Right lobe of liver (tissue), 6 donors: ENCODE measurements at places on chromosomes 7 and 10.

- H3K4me3 ChIP-seq = no peak overlapping the region
- no peaks in the 10 kb centered on the region for H3K36me3 ChIP-seq
- no peaks in the 10 kb centered on the region for H3K27me3 ChIP-seq
- H3K27ac ChIP-seq = no peak overlapping the region
Observed at GRCh38 chr10:47397256-47397655, 13.2 kb upstream of the ZNF488 start.

DNA sequence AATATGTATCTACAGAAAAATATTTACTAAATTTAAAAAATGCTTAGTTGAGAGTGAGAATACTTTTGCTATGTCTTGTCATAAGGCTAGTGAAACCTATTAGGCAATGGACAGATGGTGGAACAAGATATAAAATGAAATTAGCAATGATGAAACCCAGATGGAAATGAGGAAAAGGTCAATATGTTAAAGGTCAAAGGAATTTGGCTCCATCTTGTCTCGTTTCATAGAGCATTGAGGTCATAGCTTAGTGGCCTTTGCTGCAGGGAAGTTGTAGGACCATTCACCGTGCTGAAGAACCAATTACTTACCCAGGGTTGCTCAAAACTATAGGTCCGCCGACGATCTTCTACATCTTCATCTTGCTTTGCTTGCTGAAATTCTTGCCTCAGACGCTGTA is 683.9 kb downstream of the PARD3 start:
- no peak overlapping the region for H3K4me3 ChIP-seq
- no peak for DNase-seq

- no peak overlapping the region for H3K4me3 ChIP-seq
- no peaks in the 10 kb centered on the region for H3K27me3 ChIP-seq
- H3K27ac ChIP-seq = no peak overlapping the region
- H3K4me1 ChIP-seq = no peaks in the 10 kb centered on the region
- H3K36me3 ChIP-seq = no peaks in the 10 kb centered on the region
Observed at GRCh38 chr10:109270173-109270572, 653.1 kb downstream of the XPNPEP1 start.

- no peaks in the 10 kb centered on the region for H3K4me1 ChIP-seq
- no peaks in the 10 kb centered on the region for H3K27me3 ChIP-seq
- H3K27ac ChIP-seq = no peak overlapping the region
- no peak for DNase-seq
Observed at GRCh38 chr10:24503461-24504320, 220.0 kb downstream of the ARHGAP21 start.

GRCh38 chr10:88810196-88810961 is 7.8 kb downstream of the LIPM start:
- no peaks in the 10 kb centered on the region for H3K36me3 ChIP-seq
- H3K27ac ChIP-seq = no peak overlapping the region
- DNase-seq = no peak
- H3K4me3 ChIP-seq = no peak overlapping the region
- no peaks in the 10 kb centered on the region for H3K27me3 ChIP-seq

GRCh38 chr10:44300666-44301649 is 83.9 kb downstream of the CXCL12 start:
- H3K27me3 ChIP-seq = no peaks in the 10 kb centered on the region
- H3K27ac ChIP-seq = no peak overlapping the region
- no peaks in the 10 kb centered on the region for H3K36me3 ChIP-seq
- no peaks in the 10 kb centered on the region for H3K4me1 ChIP-seq
- H3K4me3 ChIP-seq = no peak overlapping the region

DNA sequence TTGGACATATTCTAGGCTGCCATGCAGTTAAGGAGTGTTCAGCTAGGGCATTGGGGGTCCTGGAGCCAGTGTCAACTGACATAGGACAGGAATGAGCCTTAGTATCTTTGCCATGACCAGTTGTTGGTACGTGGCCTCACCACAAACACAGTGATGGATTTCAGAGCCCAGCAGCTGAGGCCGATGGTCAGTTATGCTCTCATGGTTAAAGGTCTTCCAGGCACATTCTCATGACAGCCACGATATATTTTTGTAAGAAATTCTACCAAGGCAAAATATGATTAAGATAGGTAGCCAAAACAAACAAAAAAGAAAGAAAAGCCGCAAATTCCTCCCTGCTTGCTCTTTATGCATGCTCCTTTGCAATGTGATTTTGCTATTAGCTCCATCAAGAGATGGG is 47.8 kb downstream of the CDHR3 start:
- no peak for DNase-seq
- H3K27ac ChIP-seq = no peak overlapping the region
- H3K36me3 ChIP-seq = no peaks in the 10 kb centered on the region
- H3K27me3 ChIP-seq = no peaks in the 10 kb centered on the region
- no peaks in the 10 kb centered on the region for H3K4me1 ChIP-seq

DNA sequence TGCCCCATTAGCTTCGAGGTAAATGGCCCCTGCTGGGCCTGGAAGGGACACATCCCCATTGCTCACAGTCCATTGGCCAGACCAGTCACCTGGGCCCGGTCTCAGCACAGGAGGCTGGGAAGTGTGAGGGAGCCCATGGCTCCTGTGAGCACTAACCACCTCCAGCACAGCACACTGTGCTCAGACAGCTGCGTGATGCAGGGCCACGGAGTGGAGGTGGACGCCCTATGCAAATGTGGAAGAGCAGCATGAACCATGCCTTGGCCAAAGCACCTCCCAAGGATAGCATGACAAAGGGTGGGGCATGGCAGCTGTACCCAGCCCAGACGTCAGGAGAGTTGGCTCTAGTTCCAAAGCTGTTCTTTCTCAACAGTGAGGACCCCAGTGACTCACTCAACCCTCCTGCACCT is 120.1 kb upstream of the ZMIZ1 start:
- no peak overlapping the region for H3K4me3 ChIP-seq
- no peak for DNase-seq
- H3K36me3 ChIP-seq = no peaks in the 10 kb centered on the region
- H3K4me1 ChIP-seq = no peaks in the 10 kb centered on the region
- H3K27ac ChIP-seq = no peak overlapping the region
- H3K27me3 ChIP-seq = no peaks in the 10 kb centered on the region

DNA sequence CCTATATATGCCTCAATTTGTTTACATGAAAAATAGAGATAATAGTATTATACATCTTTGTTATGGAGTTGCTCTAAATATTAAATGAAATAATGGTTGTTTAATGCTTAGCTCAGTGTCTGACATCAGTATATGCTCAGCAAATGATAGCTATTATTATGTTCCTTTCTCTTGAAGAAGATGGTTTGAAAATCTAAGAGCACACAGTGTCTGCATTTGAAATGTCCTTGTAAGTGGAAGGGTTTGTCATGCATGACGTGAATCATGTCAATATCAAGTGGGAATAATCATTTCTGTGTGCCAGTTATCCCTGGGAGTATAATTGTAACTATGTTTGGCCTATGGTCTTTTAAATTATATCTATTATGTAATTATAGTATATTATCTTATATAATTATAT is 377.5 kb upstream of the SORCS1 start:
- no peak overlapping the region for H3K4me3 ChIP-seq
- no peaks in the 10 kb centered on the region for H3K27me3 ChIP-seq
- no peaks in the 10 kb centered on the region for H3K4me1 ChIP-seq
- H3K27ac ChIP-seq = no peak overlapping the region

DNA sequence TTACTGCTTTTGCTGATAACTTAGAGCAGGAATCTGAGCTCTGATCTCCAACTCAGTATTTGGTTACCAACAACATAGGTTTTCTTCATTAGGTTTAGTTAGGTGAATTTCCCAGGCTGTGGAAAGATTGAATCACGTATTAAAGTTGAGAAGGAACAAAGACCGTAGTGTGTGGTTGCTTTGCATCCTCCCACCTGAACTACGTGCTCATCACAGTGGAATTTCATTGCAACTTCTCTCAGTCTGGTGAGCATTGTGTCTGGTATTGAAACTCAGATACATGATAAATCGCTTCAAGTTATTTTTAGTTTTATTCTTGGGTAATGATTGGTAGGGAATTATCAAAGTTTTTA is 139.4 kb upstream of the AKR1E2 start:
- no peak for DNase-seq
- H3K4me1 ChIP-seq = no peaks in the 10 kb centered on the region
- H3K27ac ChIP-seq = no peak overlapping the region
- H3K27me3 ChIP-seq = no peaks in the 10 kb centered on the region

GRCh38 chr7:127413962-127414361 is 21.5 kb upstream of the ZNF800 start:
- H3K27me3 ChIP-seq = no peaks in the 10 kb centered on the region
- H3K4me3 ChIP-seq = no peak overlapping the region
- no peak for DNase-seq
- no peaks in the 10 kb centered on the region for H3K4me1 ChIP-seq
- no peaks in the 10 kb centered on the region for H3K36me3 ChIP-seq
- no peak overlapping the region for H3K27ac ChIP-seq
